G401 (cell line): ENCODE measurements at places on chromosomes 16 and 17.

DNA sequence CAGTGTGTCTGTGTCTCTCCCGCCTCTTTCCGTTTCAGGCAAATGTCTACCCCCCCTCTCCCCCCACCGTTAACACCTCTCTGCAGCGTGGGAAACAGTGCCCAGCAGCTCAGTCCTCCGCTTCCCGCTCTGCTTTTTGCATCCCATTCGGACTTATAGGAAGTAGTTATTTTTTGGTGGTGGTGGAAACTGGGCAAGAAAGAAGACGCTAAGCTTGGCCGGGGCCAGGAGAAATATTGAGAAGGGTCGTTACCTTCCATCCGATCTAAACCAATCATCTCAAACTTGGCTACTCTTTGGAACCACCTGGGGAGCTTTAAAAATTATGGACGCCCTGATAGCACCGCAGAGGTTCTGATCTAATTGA is 499 bp upstream of the HLF start:
- peak; percentile 50 for DNase-seq

DNA sequence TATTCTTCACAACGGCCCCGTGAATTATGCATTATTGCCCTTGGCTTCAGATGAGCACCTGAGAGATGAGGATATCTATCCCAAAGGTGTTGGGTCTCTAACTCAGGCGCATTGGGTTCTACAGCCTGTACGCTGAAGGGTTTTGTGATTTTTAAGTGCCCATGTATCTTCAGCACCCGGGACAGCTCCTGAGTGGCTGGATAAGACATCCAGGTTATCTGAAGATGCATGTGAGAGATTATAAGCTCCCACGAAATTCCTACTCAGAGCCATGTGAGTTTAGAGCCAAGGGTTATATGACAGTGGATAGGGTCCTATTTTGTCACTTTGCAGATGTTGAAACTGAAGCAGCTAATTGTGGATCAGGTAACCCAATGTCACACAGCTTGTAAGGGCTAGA is 612.3 kb upstream of the EEF2KMT start:
- DNase-seq: no peak

DNA sequence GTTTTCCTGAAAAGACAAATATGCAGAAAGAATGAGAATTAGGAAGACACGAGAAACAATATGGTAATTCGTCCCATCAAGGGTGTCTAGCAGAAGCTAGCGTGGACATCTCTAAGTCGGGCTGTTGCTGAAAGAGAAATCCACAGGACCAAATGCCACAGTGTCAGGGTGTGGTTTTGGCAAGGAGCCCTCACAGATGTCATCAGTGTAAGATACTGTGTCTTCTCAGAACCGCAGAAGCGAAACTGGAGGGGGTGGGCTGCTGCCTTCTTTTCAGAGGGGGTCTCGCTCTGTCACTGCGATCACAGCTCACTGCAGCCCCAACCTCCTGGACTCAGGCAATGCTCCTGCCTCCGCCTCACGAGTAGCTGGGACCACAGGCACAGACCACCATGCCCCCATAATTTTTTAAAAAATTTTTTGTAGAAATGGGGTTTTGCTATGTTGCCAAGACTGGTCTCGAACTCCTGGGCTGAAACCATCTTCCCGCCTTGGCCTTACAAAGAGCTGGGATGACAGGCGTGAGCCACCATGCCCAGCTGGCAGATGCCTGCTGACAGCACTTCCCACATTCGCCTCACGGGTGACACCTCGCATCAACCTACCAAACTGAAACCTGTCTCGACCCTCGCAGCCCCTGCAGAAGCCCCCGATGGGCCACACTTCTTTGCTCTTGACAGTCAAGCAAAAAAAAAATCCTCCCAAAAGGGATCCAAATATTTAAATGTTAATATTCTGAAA is 26.2 kb downstream of the TRAP1 start:
- DNase-seq: no peak

GRCh38 chr17:7910281-7910680 is 5.8 kb downstream of the RNF227 start:
- no peak for DNase-seq

DNA sequence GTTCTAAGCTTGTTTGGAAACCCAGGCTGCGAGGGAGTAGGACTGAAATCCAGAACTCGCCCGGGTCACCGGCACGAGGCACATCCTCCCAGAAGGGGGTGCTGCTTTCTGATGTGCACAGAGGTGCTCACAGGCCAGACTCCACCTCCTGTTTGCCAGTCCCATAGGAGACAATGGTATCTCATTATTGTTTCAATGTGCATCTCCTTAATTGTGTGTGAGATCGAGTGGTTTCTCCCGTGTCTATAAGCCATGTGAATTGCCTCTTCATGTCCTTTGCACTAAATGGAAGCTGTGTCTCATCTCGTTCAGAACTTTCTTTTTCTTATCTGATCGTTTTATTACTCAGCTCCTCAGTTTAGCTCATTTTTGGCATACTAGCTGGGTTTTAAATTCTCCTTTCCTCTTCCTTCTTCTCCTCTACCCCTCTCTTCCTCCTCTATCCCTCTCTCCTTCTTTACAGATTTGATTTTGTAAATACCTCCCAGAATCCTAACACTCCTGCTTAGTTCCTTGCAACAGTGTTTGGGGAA is 32.1 kb upstream of the PRKCB start:
- DNase-seq: peak; percentile 29

GRCh38 chr16:67537270-67537635 is 8.6 kb downstream of the RIPOR1 start:
- no peak for DNase-seq

DNA sequence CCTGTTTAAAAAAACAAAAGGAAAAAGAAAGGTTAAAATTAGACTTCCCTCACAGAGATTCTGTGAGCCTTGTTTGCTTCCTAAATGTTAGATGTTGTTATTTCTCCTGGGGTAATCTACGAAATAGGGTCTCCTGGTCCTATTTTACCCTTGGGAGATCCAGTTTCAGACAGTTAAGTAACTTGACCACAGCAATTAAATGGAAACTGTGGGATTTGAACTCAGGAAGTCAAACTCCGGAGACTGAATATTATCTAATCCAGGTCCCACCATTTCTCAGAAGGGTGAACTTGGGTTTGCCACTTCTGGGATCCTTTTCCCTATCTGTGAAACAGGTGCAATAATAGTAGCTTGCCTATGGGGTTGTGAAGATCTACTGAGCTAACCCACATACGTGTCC is 6.4 kb upstream of the TMC5 start:
- no peak for DNase-seq

GRCh38 chr17:80065478-80066170 is 29.2 kb downstream of the CCDC40 start:
- DNase-seq: no peak

- DNase-seq: no peak
Observed at GRCh38 chr17:83117583-83117982, 38.2 kb downstream of the METRNL start.

DNA sequence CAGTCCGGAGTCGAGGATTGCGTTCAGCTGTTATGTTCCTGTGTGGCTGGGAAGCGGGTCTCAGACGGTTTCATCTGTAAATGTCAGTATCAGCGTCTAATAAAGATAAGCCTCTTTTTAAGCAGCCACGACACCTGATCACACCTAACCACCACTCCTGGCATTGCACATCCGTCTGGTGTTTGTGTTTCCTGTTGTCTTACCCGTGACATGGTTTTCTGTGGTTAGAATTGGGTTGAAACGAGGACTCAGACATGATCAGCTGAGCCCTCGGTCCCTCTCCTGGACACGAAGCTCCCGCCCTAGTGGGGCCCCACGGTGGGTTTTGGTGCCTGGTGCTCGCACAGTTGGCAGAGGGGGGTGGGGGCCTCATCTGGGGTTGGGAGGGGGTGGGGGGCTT is 18.3 kb downstream of the CPNE7 start:
- no peak for DNase-seq

DNA sequence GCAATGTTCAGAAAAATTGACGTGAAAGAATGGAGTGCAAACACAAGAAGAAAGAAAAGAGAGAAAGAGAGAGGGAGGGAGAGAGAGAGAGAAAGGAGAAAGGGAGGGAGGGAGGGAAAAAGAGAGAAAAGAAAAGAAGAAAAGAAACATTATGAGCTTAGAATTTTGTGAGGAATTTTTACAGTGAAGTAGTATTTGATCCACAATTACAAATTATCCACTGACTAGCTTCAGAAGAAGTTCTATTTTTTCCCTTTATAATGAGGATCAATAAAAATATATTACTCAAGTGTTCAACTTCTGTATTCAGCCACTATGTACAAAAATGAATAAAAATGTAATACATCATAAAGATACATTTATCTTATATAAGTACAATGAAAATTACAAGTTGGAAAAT is 494.5 kb upstream of the CA10 start:
- no peak for DNase-seq

- no peak for DNase-seq
Observed at GRCh38 chr17:77457572-77458201, 316.9 kb downstream of the SEC14L1 start.

DNA sequence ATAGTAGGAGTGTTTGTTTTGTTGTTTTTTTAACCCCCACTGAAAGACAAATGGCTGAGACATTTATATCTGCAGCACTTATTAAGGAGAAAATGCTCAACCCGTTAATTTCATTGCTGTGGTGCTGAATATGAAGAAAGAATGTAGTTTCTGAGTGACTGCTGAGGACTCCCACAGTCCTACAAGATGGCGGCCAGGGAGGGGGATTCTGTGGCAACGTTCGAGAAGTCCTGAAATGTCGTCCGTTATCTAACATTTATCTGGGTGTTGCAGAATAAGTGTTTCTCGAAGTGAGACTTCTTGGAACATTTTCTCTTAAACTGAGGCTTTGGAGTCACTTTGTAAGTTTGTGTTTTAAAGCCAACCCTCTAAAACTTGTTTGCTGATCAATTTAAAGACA is 530.4 kb downstream of the XYLT1 start:
- DNase-seq: no peak

DNA sequence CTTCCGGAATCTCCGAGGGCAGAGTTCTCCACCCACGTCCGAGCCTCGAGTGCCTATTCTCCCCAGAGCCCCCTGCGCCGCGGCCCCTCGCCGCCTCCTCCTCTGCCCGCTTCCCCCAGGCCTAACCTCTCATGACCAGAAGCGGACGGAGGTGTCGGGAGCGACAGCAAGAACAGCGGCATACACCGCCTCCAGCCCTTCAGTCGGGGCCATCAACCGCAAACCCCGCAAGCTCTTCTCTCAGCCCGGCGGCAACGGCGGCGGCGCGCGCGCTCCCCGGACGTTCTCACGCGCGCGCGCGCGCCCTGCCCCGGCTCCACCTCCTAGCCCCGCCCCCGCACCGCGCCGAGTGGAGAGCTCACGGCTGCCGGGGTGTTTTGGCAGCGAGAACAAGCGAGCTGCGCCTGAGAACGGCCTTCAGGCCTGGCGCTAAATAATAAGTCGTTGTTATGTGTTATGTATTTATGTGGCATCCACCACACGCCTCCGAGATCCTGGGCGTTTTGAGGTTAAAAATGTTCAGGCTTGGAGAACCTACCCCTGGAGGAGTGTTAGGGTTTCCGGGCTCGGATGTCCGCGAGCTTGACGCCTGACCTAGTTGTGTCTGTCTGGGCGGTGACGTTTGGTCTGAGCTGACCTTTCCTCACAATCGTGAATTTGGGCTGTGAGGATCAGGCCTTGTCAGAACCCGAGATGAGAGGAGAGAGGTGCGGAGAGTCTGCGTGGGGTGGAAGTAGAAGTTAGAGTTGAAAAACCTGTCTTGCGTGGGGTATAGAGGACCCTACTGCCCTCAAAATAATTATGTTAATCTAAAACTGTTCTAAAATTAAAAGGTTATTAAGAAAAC is at the start of gene RNFT1:
Gene RNFT1 (minus strand): TSS at position 259 of the 847 bp plus-strand sequence. CDS start 77 bp downstream, at position 182.
- DNase-seq: peak; percentile 88

GRCh38 chr16:6827267-6827666 is 505.4 kb upstream of the RBFOX1 start:
- DNase-seq: no peak

DNA sequence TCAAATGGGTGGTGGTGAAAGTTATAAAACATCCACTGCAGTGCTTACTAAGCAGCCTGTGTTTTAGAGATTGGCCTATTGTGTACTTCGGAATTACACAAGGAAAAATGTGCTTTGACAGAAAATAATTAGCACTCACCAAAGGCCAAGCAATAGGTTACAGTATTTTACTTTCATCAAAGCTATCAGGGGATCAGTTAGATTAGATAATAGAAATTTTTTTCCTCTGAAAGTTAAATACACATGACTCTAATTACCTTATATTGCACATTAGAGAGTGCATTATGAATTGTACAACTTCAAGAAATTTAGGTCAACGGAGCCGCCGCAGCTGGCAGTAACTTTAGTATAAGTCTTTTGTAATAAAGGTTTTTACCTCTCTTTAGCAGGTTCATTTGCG is 232.6 kb downstream of the FTO start:
- no peak for DNase-seq

DNA sequence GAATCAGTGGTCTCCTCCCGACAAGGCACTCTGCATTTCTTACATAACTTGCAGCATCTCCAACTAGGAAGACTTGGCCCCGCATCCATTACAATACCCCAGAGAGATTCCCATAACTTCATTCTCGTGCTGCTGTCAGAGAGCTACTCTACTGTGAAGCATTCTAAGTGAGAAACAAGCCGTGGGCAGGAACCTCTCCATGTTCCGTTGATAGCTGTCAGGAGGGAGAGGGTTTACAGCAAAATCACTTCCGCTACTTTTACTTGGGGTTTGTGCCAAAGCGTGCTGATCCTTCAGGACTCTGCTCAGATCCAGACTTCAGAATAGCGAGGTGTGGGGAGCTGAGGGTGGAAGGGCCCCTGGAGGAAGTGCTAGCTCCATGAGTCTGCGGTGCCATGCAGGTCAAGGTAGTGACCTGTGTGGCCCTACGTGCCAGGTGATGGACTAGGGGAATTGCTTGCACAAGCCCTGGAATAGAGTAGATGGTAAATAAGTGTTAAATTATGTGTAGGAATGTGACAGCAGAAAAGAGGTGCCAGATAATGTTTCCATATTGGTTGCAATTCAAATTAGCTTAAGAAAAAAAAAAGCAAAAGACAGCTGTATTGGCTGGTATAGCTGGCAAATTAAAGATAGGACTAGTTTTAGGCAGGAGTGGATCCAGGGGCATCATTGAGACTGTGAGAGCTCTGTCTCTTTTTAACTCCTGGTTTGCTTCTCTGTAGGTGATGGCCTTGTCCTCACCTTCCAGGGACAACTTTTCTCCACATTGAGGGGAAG is 358.5 kb upstream of the ERCC4 start:
- no peak for DNase-seq

- no peak for DNase-seq
Observed at GRCh38 chr16:58506241-58507194, 6.6 kb downstream of the NDRG4 start.

GRCh38 chr17:80667462-80668277 is 123.0 kb downstream of the RPTOR start:
- no peak for DNase-seq
